Right hindlimb (tissue), 1 donor: ENCODE measurements at places on chromosomes 7 and 10.

- DNase-seq = no peak
Observed at GRCh38 chr7:82019551-82020475, 250.0 kb upstream of the HGF start.

- DNase-seq = no peak
Observed at GRCh38 chr10:122102869-122103525, 114.0 kb downstream of the TACC2 start.

DNA sequence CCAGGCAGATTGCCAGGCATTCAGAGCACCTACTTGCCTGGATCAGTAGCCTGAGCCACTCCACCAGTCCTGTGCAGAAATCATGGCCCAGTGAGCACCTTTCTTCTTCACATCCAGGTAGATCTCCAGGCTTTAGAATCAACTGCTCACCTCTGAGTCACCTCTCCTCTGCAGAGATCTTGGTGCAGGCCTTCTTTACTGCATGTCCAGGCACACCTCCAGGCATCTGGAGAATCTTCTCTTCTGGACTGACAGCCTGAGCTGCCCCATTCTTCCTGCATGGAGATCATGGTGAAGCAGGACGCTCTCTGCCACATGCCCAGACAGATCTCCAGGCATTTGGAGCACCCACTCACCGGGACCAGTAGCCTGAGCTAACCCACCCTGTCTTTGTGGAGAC, 894.5 kb upstream of the MBL2 start:
- no peak for DNase-seq

DNA sequence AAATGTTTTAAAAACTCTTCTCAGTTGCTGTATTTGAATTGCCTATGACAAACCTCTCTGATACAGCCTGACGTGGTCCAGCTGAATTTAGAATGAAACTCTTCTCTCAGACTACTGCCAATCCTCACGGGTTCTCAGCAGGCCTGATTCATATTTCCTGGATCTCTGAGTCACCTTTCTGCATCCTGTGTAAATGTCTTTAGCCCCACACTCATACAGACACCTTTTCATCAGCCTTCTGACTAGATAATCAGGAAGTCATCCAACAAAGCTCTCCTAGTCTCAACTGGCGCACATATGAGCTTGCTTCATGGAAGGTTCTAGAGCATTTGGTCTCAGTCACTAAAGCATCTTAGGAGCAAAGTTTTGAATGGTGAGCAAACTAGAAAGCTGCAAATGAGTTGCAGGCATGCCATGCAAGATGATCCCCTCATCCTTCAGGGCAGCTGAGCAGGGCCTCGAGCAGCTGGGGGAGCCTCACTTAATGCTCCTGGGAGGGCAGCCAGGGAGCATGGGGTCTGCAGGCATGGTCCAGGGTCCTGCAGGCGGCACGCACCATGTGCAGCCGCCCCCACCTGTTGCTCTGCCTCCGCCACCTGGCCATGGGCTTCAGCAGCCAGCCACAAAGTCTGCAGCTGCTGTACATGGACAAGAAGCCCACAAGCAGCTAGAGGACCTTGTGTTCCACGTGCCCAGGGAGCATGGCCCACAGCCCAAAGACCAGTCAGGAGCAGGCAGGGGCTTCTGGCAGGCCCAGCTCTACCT, 182.8 kb downstream of the ARHGAP12 start:
- DNase-seq = peak; percentile 83

DNA sequence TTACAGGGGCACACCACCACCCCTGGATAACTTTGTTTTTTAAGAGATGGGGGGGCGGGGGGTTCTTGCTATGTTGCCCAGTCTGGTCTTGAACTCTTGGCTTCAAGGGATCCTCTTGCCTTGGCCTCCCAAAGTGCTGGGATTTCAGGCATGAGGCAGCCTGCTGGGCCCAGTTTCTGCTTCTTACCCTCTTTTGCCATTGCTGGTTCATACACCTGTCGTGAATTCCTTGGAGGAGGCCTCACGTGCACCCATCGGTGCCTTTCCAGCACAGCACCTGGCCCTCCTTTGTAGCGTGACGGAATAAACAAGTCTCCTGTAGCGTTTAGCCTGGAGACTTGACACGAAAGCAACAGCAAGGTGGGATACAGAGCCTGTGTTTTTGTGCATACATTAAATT, 75.5 kb downstream of the CARD11 start:
- no peak for DNase-seq

GRCh38 chr7:131238347-131238931, 89.2 kb upstream of the MKLN1 start:
- DNase-seq = no peak

DNA sequence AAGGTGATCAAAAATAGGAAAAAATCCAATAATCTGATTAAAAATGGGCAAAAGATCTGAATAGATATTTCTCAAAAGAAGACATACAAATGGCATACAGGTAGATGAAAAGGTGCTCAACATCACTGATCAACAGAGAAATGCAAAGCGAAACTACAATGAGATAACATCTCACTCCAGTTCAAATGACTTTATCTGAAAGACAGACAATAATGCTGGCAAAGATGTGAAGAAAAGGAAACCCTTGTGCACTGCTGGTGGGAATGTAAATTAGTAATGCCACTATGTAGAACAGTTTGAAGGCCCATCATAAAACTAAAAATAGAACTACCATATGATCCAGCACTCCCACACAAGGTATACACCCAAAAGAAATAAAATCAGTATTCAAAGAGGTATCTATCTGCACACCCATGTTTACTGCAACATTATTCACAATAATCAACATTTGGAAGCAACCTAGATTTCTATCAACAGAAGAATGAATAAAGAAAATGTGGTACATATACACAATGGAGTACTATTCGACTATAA, 85.0 kb downstream of the LRRN3 start:
- no peak for DNase-seq

DNA sequence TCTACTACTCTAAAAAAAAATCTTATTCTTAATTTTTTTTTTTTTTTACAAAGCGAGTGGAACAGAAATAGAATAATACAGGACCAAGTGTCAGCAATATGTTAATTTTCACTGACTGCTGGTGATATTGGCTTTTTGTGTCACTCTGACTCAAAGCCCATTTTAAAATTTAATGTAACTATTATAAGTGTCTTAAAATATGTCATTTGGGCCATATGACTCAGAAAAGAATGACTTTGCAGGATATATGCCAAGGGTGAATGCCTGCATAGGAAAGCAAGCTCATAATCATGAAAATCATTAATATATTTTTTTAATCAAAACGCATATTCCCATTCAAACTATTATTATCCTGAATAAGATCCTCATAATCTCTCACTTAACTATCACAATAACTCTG, 149.2 kb downstream of the GNAT3 start:
- DNase-seq = no peak

DNA sequence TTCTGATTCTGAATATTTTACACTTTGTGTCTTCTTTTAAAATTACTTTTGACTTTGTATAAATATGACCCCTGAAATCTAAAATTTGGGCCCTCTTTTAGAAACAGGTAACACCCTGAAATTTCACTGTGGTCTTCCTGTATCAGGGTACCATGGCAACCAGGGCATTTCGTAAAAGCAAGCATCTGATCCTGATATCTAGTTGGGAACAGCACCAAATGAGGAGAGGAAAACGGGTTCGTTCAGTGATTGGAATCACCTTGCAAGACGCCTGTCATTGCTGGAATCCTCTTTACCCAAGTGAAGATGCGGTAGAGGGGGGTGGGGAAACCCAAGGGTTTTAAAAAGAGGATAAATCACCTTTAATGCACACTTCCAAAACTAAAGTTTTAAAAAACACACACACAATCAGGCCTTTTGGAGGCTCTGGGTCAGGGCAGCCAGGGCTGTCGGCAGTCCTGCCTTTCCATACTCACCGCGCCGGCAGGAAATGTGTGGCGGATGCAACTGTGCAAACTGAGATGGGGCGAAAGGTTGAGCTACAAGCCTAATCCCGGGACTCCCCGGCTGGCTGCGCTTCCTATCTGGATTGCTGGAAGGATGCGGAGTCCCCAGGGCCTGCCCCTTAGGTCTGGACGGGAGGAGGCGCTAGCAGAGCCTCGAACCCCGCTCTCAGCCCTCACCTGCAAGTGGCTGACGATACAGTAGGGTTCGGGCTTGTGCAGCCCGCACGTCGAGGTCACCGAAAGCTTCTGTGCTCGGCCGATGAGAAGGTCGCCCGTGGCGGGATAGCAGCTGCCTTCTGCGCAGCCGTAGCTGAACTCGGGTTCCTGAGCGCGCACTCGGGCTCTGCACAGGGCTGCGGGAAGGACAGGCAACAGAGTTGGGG, 1.8 kb downstream of the LAMB1 start:
- DNase-seq = peak; percentile 71

DNA sequence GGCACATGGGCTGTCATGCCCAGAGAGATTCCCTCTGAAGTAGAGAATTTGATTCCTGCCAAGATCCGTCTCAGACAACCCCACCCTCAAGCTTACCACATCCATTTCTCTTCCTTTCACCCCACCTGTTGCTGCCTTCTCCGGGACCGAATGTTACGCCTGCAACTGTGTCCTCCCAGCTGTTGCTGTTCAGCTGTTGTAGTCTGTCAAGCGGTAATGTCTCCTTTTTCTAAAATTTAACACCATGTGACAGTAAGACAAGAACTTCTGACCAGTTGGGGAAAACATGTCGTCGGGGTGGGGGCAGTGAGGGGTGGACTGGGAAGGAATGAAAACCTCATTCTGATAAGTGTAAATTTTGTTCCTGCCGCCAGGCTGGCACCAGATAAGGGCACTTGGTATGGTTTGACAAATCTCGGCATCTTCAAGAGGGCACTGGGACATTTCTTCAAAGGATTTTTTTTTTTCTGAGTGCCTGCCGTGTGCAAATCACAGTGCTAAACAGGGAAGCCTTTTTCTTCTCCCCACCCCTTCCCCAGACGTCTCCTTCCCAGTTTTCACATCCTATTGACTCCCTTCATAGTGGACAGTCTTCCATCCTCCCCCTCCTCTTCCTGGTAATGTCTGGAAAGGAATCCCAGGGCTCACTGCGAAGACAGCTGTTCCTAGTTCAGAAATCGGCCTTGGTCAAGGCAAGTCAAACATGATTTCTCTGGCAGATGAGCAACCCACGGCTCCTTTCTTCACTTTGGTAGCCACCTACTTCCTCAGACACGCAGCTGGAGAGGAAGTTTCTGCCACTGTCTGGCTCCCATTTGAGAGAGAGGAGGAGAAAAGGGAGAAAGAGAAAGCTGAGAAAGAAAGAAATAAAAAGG, 5.0 kb upstream of the CELF2 start:
- DNase-seq = peak; percentile 83

DNA sequence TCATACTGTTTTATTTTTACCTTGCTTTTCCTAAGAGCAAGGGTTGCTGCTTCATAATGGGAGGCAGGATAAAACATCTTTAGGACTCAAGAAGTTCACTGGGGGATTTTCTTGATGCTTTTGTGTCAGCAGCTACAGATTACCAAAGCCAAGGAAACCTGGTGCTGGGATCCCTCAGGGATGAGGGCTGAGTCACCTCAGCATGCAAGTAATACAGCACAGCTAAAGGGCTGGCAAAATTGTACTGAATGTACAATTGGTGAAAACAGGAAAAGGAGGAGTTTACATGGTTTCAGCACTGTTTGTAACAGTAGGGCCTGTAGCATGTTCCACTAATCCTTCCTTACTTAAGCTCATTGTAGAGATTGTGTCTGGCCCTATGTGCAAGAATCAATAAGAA, 1056.8 kb downstream of the SORCS1 start:
- no peak for DNase-seq

DNA sequence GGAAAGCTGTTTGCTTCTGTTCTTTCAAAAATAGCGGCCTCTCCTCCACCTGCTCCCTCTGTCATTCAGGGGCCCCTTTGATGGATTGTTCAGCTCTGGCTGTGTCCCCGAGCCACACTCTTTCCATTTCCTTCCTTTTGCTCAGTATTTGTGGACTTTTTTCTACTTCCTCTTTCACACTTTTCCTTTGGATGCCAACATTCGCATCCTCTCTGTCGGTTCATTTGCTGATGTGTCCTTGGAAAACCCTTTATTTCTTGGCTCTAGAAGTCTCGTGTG, 11.7 kb upstream of the PWWP2B start:
- no peak for DNase-seq

DNA sequence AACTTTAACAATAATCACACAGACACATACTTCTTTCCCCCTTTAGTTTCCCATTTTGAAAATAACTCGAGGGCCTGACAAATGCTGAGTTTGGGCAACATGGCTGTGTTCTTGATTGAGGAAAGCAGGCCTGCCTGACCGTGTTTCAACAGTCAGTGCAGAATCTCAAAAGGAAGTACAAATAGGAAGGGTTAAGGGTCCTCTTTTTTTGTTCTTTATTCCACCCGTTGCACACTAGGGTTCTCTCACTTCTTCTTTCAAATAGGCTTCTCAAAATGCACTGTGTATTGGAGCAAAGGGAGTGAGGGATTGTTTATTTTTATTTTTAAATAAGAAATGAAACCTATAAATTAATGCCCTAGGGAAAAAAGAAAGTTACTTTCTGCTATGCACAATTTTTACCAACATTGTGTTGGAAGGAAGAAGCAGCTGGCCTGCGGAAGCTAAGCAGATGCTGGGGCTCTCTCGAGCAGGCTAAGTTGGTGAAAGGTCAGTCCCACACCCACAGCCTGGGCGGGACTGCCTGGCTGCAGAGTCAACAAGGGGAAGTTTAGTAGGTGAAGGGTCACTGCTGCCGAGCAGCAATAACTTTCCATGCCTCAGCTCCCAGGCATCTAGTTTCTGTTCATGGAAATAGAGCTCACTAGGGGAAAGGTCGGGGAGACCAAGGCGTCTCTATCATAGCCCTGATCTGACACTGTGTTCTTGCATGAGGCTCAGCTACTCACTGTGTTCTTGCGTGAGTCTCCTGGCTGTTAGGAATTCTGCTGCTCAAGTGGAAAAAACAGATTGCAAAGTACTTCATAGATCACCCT, 12.2 kb upstream of the PDK4 start:
- peak; percentile 94 for DNase-seq

GRCh38 chr10:12668634-12669033, 319.3 kb downstream of the CAMK1D start:
- no peak for DNase-seq

GRCh38 chr7:17706734-17707133, 233.6 kb downstream of the SNX13 start:
- peak; percentile 39 for DNase-seq

DNA sequence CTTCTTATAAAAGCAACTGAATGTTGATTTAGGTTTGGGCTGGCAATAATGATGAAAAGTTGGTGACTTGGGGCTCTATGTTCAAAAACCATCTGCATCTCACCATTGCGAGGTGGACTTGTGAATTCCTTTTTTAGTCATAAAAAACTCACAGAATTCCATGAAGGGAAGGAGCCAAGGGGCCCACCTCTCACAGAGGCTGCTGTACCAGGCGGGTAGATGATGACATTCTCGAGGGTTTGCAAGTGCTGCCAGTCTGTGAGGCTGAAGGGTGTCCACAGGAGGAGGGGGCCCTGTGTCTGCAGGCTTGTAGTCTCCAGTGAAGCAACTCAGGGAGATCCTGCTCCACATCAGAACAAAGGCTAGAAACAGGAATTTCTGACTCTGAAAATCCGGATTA, 195.5 kb upstream of the ZNF32 start:
- no peak for DNase-seq

DNA sequence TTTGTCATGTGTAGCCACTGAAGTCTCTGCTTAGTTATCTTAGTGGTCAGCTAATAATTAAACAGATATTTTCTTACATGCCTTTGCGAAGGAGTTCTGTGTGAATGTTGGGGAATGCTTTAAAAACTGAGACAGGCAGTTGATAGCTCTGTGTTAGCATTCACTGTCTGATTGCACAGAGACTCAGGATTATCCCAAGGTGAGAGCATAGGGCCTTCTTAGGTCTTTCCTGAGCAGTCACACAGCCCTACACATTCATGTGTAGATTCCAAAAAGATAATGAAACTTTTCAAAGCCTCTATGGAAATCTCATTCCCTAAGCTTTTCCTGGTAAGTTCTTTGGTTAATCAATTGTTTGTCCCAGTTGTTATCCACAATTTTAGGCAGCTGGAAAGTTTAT, 67.7 kb downstream of the CASD1 start:
- no peak for DNase-seq

- DNase-seq = no peak
Observed at GRCh38 chr7:137462847-137463246, 119.3 kb upstream of the PTN start.
